ENCODE measurements at places on chromosomes 6 and 20. TPM values are rescaled to one million over a fixed set of nuclear protein-coding genes. Genes with fewer than 3 reads are reported as not detected.

DNA sequence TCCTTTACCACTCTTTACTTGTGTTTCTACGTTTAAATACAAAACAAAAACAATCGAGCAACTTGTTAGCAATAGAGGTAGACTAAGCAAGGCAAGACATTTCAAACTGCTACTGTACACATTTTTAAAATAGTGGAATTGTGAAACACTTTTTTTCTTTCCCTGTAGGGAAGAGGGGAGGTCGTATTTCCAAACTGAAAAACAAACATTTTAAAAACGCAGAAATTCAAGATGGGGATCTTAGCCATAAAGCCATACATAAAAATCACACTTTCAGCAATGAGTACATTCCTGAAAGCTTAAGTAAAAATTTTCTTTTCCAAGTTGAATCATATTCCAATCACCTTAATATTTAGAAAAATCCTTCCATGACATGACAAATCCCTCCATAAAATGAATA lies 267.6 kb downstream of the LAMA2 start:
- no peak for DNase-seq
- H3K4me3 ChIP-seq = no peak overlapping the region
- H3K27me3 ChIP-seq = peaks cover 4% of the 10 kb centered on the region
- H3K27ac ChIP-seq = no peak overlapping the region
- H3K36me3 ChIP-seq = no peaks in the 10 kb centered on the region
- H3K4me1 ChIP-seq = no peaks in the 10 kb centered on the region

DNA sequence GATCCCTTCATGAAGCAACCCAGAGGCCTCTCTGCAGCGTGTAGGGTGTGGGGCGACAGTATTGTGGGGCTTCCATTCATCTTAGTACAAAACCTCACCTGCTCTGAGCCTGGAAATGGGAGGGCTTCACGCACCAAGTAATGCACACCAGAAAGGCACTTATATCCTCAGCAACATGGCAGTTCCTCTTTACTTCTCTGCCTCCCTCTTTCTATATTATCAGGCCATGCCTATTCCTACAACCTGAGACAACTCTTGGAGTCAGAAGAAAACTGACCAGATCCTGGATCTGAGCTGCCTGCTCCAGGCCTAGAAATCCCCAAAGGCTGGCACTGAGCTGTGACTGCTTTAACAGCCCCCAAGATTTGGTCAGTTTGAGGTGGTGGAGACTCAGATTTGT lies 7.6 kb upstream of the ZNF76 start:
- DNase-seq = no peak
- peaks cover 27% of the 10 kb centered on the region for H3K4me1 ChIP-seq
- H3K27me3 ChIP-seq = no peaks in the 10 kb centered on the region
- H3K4me3 ChIP-seq = no peak overlapping the region
- H3K27ac ChIP-seq = no peak overlapping the region

The FAM184A gene
- total RNA-seq = 9.0 TPM

The HSP90AB1 gene
- 2,065 TPM for total RNA-seq

The WFDC6 gene
- not detected for total RNA-seq

The GSTA1 gene
- total RNA-seq = not detected
